ENCODE measurements at places on chromosomes 12 and 14.

- DNase-seq, result no peak
Observed at GRCh38 chr14:69701857-69702256, 65.1 kb upstream of the SRSF5 start.

GRCh38 chr14:64296561-64296960, 2.4 kb upstream of the ESR2 start:
- no peak for DNase-seq

DNA sequence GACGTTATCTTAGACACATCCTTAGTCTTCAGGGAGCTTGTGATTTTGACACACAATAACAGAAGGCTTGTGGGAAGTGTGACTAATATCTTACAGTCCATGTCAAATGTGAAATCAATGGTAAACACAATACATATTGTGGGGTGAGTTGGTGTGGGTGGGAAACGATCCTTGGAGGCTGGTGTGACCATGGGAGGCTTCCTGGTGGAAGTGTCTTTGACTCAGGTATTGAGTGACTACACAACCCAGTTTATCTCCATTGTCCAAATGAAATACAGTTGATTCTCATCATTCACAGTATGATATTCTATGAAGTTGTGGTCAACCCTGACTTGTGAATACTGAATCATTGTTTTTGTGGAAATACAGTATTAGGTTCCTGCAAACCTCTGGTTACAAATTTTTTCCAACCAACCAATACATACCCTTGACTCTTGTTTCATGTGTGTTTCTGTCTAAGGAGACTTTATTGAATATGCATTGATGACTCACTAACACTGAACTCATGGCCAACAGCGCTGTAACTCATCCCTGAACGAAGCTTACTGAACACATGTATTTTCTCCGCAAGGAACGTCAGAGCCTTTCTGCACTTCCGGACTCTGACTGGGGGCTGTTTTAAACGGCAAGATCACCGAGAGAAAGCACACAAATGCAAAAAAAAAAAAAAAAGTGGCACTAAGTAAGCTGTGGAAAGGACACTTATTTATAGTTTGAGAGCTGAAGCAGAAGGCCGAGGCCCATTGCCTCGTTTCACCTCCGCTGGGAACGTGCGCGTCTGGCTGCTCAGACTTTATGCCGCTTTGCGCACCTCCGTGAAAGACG, 59.0 kb downstream of the CLMN start:
- no peak for DNase-seq

DNA sequence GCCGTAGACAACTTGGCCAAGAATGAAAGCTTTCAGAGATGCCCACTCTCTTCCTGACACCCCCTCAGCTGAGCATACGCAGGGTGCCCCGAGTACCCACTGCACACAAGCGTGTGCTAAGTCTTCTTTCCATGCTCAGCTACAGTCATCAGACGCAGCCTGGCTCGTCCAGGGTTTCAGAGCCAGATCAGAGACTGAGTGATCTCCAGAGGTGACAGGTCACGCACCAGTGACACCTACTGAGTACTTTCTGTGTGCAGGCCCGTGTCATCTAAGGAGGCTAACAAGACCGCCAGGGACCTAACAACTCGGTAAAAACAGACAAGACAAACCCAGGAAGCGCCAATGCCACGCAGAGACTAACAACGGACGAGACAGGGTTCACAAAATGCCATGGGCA, 25.1 kb downstream of the STX2 start:
- DNase-seq, result no peak

DNA sequence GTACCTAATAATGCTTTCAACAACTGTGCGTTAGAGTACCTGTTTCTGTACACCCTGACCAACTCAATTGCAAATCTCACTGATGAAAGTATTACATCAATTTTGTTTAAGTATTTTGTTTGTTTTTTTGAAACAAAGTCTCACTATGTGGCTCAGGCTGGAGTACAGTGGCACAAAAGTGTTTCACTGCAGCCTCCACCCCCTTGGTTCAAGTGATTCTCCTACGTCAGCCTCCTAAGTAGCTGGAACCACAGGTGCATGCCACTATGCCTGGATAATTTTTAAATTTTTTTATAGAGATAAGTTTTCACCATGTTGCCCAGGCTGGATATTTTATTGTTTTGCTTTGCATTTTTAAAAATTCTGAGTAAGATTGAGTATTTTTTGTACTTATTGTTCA, 46.7 kb downstream of the YEATS4 start:
- no peak for DNase-seq

DNA sequence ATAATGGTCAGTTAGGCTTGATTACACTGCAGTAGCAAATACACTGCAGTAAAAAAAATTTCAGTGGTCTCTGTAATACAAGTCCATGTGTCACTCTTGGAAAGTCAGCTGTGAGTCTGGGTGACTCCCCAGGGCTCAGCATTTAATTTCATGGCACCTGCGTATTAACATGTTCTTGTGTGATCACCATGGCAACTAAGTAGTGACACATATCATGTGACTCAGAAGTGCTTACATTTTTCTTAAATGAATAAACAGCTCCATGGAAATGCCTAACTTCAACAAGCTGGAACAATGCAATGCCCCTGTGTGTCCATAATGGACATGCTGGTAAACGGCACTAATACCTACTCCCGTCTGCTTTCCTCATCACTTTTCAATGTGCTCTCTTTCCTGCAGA, 88.5 kb upstream of the ANO4 start:
- DNase-seq, result peak; percentile 13

- no peak for DNase-seq
Observed at GRCh38 chr14:72612041-72612440, 281.9 kb downstream of the DPF3 start.

DNA sequence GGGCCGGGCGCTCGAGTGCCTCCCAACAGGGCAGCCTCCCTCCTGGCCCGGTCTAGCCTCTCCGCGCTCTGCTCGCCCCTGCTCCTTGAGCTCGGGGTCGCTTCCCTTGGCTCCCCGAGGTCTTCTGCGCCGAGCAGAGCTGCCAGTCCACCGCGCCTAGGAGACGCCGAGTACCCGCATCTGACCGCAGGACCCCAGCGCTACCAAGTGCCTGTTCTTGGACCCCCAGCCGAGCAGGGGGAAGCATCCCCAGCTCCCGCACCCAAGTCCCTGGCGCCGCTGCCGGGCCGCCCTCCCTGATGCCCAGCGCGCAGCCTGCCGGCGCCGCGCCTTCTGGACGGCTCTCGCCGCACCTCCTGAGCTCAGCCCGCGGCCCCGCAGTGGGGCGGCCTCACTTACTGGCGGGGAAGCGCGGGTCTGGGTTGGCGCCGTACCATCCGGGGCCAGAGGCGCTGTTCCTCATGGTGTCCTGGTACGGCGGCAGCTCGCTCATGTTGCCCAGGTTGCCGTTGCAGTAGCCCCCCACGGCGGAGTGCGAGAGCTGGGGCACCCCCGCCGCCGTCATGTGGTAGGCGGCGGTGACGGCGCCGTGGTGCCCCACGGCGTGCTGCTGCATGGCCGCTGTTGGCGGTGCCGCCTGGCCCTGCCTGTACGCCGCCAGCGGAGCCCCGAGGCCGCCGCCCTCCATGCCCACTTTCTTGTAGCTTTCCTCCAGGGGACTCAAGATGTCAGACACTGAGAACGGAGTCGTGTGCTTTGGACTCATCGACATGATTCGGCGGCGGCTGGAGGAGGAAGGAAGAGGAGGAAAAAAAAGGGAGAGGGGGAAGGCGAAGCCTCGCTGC, 1.2 kb downstream of the NKX2-1 start:
- DNase-seq, result no peak

- no peak for DNase-seq
Observed at GRCh38 chr14:28461389-28461788, 305.2 kb upstream of the FOXG1 start.

DNA sequence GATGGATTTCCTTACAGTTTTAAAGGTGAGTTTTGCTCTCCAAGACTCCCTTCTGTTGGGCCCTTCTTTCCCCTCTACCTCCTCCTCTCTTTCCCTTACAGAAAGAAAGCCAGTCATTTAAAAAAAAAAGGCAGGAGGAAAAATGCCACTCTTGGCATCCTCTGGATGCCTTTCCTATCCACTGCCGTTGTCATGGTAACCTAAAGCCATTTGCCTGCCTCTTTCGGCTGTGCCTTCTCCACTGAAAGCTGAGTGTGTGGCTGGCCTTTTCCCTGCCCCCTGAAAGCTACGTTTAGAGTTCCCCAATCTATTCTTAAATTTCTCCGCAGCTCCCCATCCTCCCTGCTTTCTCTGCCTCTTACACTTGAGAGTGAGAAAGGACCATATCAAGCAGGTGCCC, 67.1 kb downstream of the TUNAR start:
- no peak for DNase-seq

- DNase-seq, result no peak
Observed at GRCh38 chr14:105761842-105762241, 235.5 kb downstream of the TMEM121 start.

- peak; percentile 99 for DNase-seq
Observed at GRCh38 chr12:52925717-52926595, 21.1 kb upstream of the KRT8 start.

DNA sequence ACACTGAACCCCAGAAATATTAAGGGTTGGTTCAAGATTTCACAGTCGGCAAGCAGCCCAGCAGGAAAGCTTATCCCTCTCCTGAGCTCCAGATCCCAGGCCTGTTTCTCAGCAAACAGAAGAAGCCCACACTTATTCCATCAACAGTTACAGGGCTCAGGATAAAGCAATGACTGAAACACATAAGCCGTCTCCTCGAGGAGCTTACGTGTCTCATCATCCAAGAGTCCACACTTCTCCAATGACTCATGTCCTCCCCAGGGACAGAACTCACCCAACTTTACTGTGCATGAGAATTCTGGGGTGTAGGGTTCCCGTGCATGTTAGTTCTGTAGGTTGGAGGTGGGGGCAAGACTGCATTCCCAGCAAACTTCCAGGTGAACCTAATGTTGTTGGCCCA, 31.2 kb downstream of the GSC start:
- no peak for DNase-seq

- DNase-seq, result no peak
Observed at GRCh38 chr12:120067901-120068300, 48.7 kb downstream of the RAB35 start.

DNA sequence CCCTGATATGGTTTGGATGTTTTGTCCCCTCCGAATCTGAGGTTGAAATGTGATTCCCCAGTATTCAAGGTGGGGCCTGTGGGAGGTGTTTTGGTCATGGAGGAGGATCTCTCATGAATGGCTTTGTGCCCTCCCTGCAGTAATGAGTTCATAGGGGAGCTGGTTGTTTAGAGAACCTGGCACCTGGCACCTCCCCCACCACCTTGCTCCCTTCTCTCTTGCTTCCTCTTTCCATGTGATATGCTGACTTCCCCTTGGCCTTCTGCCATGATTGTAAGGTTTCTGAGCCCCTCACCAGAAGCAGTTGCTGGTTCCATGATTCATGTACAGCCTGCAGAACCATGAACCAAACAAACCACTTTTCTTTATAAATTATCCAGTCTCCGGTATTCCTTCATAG, 32.6 kb downstream of the CD163L1 start:
- no peak for DNase-seq

GRCh38 chr12:7869137-7869536, 3.6 kb downstream of the SLC2A14 start:
- no peak for DNase-seq

DNA sequence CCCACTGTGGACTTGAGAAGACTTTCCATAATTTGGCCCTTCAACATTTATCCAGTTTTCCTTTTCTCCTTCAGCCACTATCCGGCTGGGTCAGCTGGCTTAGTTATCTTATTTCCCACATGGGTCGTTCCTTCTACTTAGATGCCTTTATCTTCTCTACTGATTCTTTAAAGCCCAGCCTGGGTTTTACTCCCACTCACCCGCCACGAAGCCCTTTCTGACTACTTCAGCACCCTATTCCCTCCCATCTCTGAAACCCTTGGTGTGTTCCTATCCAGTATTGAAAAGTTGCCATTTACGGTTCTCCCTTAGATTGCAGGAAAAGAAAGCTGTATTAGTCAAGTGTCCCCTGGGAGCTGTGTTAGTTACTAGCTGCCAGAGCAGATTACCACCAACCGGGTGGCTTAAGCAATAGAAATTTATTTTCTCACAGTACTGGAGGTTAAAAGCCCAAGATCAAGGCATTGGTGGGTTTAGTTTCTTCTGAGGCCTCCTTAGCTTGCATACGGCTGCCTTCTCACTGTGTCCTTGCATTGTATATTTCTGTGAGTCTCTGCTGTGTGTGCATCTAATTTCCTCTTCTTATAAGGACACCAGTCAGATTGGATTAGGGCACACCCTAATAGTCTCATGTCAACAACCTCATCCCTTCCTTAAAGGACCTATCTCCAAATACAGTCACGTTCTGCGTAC, 105.5 kb downstream of the GPATCH2L start:
- DNase-seq, result no peak

DNA sequence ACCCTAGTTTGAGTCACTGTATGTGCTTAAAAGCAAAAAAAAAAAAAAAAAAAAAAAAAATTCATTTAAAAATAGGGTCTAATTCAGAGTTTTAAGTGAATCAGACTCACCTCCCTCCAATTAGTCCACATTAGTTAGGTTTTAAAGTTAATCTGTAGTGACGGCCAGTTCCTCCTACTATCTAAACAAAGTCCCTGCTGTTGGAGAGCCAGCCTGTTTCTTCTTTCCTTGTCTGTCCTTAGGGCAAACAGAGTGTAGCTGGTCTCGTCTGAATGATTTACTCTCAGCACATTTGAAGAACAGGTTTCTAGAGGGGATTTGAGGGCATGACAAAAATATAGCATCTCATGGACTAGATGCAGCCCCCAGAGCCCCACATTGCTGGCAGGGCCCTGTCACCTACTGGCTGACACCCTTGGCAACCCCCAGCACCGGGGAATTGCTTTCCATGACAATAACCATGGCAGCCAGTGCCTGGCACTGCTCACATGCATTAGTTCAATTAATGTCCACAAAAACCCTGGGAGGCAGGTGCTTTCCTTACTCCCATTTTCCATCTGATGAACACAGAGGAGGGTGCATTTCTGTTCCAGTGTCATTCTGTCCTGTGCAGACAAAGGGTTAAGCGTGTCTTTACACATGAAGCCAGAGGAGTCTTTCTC, 138.3 kb downstream of the PLXNC1 start:
- DNase-seq, result no peak

DNA sequence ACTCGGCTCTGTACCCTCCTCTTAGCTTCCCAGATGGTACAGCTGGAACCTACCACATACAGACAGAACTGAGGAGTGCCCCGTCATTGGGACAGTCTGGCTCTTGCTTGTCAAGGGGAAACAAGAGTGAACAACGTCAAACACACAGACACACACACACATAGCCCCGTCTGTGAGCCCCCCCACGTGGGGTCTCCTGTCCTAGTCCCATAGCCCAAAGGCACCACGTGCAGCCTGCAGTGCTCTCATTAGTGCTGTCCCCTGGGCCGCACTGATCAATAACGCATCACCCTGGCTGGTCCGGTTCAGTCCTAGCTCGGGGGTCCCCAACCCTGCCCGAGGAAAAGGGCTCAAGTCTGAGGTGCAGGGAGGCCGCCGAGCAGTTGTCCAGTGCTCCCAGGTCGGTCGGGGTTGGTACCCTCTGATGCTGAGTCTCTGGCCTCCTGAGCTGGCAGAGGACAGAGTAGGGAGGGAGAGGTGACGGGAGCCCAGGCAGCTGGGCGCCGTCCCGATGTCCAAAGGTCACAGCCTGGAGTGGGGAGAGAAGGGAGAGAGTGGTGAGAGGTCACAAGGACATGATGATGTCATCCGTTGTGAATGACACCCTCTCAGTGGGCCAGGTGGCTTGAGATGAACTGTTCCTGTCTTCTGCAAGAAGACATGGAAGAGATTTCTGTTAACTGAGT, 105.4 kb upstream of the NOS1 start:
- DNase-seq, result no peak

GRCh38 chr14:63045234-63045611, at the start of gene KCNH5:
KCNH5 (minus strand) TSS chr14:63045458; CDS start chr14:63045186, 272 bp downstream.
- peak; percentile 66 for DNase-seq

GRCh38 chr12:45182511-45182910, 33.4 kb upstream of the ANO6 start:
- DNase-seq, result no peak

GRCh38 chr12:2794191-2794735, 507 bp upstream of the FKBP4 start:
- peak; percentile 39 for DNase-seq

All from NCI-H510A (cell line).